ENCODE measurements at places on chromosomes 2 and 18.

DNA sequence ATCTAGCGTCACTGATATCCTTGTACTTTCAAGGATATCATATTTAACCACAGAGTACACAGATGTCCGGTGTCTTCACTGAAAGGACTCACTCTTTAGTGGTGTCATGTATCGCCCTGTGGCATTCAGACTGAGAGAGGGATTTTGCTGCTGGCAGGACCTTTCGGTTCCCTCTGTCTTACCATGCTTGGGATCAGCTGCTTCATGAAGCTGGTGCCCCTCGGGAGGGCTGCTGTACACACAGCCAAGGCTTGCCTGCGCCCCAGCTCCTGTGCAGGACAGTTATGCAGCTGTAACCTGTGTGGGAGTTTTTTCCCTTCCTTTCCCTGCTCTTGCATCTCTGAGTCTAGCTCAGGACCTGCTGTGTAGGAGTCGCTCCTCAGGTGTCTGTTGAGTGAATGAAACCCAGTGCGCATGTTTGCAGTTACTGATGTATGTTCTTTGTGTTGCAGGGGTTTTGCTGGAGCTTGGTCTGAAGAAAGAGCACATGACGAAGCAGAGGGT, 64.4 kb downstream of the GREB1 start:
- no peak for DNase-seq

- DNase-seq, result no peak
Measured at GRCh38 chr2:38866773-38867443, 8.8 kb downstream of the DHX57 start.

GRCh38 chr2:120331903-120332302, 14.0 kb upstream of the INHBB start:
- no peak for DNase-seq

- no peak for DNase-seq
Measured at GRCh38 chr2:888906-889566, 61.6 kb upstream of the SNTG2 start.

DNA sequence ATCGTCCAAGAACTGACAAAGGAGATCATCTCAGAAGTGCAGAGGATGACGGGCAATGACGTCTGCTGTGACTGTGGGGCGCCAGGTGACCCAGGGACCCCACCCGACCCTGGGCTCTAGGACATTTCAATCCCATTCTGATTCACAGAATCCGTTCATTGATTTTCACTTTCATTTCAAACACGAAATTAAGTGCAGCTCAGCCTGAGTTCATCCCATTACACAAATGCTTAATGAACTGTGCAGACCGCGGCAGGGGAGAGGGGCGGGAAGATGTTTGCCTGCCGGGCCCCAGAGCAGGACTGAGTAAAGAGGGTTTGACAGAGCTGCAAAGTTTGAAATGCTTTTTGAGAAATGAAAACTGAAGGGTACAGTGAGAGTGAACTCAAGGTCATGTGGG, 67.1 kb downstream of the ITGB1BP1 start:
- no peak for DNase-seq

DNA sequence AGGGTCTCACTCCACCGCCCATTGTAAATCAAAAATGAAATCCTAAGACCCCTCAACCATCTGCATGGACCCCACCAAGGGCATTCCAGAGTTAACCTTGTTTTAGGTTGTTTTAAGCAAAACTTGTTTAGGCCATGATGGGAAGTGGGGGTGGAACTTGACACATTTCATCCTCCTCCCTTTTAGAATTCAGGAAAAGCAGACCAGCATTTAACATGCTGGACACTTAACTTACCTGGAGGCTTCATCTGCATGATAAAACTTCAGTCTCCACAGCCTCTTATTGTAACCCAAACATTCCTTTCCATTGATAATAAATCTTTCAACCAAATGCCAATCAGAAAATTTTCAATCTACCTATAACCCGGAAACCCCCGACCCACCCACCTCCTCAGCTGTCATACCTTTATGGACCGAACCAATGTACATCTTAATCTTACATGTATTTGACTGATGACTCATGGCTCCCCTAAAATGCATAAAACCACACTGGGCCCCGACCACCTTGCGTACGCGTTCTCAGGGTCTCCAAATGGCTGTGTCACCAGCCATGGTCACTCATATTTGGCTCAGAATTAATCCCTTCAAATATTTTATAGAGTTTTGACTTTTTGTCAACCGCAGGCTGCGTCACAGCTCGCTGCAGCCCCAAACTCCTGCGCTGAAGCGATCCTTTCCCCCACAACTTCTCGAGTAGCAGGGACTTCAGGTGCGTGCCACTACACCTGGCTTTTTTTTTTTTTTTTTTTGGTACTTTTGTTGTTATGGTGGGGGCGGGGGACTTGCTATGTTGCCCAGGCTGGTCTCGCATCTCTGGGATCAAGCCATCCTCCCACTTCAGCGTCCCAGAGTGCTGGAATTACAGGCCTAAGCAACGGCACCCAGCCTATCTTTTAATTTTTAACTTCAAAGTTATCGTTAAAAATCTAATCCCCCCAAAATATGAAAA, 917 bp downstream of the MPPE1 start:
- DNase-seq, result no peak

GRCh38 chr2:185433824-185434223, 304.8 kb upstream of the FSIP2 start:
- no peak for DNase-seq

GRCh38 chr2:177020524-177021119, 192.0 kb upstream of the HNRNPA3 start:
- no peak for DNase-seq

DNA sequence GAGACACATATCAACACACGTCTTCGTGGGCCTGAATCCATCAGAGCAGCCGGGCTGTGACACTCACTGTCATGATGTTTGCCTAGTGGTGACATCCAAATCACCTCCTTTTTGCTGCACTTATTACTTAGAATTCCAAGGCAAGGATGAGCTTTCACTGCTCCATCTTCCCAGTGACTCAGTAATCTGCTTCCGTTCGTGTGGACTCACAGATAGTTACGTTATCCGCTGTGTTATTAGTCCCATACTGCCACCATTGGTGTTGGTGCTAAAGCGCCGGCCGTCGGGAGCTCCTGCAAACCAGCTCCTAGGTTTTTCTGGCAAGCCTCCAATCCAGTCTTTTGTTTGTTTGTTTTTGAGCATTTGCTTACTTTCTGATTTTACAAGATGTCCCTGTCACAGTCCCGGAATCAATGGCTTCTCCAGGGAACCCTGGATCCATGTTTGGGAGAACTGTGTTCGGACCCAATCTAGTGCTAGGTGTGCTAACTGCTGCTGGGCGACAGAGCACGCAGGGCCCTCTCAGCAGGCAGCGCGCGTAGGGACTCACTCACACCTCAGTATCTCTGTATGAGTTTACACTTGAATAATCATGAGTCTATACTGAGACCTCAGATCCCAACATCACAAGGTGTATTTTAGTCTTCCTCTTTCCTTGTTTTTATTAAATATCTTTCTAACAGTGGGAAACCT, 42.6 kb downstream of the HDAC4 start:
- DNase-seq, result no peak

DNA sequence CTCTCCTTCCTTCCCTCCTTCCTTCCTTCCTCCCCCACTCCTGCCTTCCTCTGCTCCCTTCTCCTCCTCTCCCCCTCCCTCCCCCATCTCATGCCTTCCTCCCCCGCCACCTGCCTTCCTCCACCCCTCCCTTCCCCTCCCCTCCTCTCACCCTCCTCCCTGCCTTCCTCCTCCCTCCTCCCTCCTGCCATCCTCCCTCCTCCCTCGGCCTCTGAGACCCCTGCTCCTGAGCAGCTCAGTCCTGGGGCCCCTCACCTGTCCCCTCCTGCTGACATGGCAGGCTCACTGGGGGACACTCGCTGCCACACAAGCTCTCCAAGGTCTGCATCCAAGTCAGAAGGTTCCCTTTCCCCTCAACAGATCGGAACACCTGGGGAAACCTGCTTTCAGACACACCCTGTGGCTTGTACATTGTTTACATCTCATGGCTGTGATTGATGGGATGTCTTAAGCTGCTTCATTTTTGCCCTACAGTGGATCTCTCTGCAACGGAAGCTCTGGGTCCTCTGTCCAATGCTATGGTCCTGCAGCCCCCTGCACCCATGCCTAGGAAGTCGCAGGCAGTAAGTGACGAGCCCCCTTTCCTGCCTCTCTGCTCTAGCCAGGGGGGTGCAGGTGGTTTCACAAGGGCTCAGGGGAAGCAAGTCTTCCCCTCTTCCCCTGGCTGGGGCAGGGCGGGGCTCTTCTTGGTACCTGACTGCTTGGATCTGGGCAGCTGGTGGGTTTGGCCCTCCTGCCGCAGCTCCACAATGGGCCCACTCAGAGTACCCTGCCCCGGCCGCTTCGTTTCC, 22.9 kb downstream of the ITGB1BP1 start:
- DNase-seq, result no peak

DNA sequence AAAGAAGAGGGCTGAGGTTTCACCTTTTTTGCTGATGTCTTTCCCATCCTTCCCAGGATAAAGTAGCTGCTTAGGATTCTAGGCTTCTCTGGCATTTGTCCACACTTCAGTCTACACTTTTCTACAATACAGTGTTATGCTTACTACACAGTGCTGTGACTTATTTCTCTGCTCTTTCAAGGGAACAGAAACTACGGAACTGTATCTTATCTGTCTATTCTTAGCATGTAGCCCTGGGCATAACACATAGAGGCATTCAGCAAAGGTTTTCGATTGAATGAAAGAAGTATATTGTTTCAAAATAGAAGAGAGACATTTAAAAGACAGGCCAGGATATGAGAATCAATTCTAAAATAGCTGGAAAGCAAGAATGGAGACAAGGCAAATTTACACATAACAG, 110.9 kb downstream of the ARHGEF33 start:
- no peak for DNase-seq

All from stimulated activated CD8-positive, alpha-beta memory T cell treated with anti-CD3 and anti-CD28 coated beads, Interleukin-15, amount 100 ng/mL, for 24 hours (primary cell).